ENCODE measurements at places on chromosomes 4 and X.
A peak's percentile ranks its signal among the peaks of the same experiment; 100 is the strongest.

- no peak for DNase-seq
Measured at GRCh38 chrX:121864561-121864960, 817.2 kb downstream of the GLUD2 start.

DNA sequence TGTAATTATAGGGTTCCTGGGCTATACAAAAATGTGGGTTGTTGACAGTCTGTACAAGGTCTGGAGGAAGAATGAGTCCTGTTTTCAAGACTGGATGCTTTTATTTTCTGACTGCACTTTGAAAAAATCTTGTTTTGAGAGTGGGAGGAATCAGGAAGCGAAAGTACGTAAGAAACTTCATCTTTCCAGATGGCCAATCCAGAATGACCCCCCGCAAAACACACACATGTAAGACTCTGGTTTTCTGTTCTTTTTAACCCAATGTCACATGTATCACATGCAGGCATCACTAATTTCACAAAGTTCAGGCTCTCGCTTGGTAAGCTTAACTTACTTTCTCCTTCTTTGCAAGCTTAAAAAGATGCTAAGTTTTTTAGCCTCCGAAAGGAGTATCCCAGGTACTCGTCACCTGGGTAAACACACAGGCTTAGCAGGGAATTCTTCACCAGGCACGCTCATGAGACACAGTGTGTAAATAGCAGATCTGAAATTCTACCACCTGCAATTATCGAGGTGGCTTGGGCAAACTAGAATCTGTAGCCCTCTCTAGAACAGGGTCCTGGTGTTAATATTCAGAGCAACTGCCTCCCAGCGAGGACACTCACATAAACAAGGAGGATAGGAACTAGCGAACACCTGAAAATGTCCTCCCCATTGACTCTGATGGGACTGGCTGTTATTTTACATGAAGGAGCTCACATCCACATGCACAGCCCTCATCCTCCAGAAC, 90.7 kb downstream of the NSUN7 start:
- DNase-seq: no peak

GRCh38 chrX:103464072-103464773, 55.1 kb downstream of the RAB40A start:
- DNase-seq: peak; percentile 46

DNA sequence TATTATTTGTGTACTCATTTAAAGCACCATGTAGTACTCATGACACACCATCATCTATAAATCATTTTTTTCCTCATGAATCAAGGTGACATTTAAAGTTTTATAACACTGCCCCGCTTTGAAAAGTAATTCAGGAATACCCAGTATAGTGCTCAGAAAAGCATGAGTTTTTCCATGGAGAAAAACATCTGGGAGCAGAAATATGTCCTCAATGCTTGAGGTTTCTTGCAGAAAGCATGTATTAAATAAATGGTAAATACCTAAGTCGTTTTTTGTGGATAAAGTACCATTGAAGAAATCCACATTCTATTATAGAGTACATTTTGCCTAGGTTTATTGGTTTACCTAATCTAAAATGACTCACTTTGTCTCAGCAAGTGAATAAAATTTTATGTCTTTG, 66.2 kb downstream of the UBA6 start:
- no peak for DNase-seq

GRCh38 chr4:146398404-146398803, 123.3 kb downstream of the SLC10A7 start:
- DNase-seq: peak; percentile 22

GRCh38 chr4:120809518-120809917, 113.0 kb downstream of the PRDM5 start:
- no peak for DNase-seq

- DNase-seq: no peak
Measured at GRCh38 chr4:173515458-173515857, 14.6 kb downstream of the HAND2 start.

DNA sequence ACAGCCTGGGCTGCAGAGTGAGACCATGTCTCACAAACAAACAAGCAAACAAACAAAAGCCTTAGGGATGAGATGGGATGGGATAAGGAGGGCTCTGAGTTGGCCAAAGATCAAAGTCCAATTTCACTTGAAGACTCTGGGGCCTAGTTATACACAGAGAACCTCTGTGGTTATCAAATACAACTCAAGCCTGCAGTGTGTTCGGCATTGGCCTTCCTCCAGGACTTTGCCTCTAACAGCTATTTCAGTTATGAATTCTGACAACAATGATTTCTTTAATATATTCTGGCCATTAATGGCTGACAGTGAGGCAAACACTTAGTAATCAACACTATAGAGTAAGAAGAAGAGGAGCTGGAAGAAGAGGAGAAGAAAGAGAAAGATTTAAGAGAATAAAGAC, 171.1 kb downstream of the PDGFRA start:
- no peak for DNase-seq

GRCh38 chrX:73944563-73944908, 359.4 kb upstream of the ZCCHC13 start:
- DNase-seq: no peak

Data from AG08395 (cell line).